Stimulated activated CD8-positive, alpha-beta memory T cell treated with anti-CD3 and anti-CD28 coated beads, Interleukin-2, amount 100 ng/mL, for 48 hours (primary cell): ENCODE measurements at places on chromosomes 12 and 14.
A peak's percentile ranks its signal among the peaks of the same experiment; 100 is the strongest.

DNA sequence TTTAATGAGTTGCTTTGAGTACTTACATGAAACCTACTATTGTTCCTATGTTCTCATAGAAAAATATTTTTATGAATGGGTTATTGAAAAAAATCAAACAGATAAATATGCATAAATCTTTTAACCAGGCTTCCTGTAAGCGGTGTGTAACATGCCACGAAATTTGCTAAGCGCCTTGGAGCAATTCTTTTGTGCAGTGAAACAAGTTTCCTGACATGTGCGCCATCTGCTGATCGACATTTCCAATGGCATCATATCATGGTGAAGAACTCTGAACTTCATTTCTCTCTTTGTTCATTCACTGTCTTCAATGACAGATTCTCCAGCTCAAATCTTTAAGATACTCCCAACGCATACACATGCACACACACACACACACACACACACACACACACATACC, 145.6 kb upstream of the NAV3 start:
- DNase-seq, result no peak

GRCh38 chr12:117331691-117332090, 29.7 kb downstream of the NOS1 start:
- no peak for DNase-seq

- peak; percentile 53 for DNase-seq
These were observed 2.4 kb upstream of the NAB2 start for GRCh38 chr12:57086493-57087009.

- peak; percentile 45 for DNase-seq
These were observed at the start of gene ITGB7 for GRCh38 chr12:53207042-53207441. TSS of gene ITGB7 (minus strand) at chr12:53207251. CDS start at chr12:53200443, 6,808 bp downstream.

GRCh38 chr12:102172436-102172835, 25.2 kb downstream of the PMCH start:
- no peak for DNase-seq

GRCh38 chr12:100359822-100360221, 2.9 kb downstream of the SLC17A8 start:
- no peak for DNase-seq

GRCh38 chr12:75816897-75817296, 214.7 kb downstream of the PHLDA1 start:
- no peak for DNase-seq

DNA sequence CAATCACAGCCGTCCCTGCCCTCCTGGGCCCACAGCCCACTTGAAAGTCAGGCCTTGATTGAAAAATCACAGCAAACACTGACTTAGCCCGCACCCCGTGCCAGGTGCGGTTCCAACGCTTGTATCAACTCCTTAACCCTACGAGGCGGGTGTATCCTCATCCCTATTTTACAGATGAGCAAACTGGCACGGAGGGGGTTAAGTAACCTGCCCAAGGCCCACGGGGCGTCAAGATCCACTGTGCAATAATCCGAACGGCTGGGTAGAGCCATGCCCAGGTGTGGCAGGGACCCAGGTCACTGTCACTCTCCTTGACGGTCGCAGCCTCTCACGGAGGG, 583 bp downstream of the DNAH10 start:
- no peak for DNase-seq

DNA sequence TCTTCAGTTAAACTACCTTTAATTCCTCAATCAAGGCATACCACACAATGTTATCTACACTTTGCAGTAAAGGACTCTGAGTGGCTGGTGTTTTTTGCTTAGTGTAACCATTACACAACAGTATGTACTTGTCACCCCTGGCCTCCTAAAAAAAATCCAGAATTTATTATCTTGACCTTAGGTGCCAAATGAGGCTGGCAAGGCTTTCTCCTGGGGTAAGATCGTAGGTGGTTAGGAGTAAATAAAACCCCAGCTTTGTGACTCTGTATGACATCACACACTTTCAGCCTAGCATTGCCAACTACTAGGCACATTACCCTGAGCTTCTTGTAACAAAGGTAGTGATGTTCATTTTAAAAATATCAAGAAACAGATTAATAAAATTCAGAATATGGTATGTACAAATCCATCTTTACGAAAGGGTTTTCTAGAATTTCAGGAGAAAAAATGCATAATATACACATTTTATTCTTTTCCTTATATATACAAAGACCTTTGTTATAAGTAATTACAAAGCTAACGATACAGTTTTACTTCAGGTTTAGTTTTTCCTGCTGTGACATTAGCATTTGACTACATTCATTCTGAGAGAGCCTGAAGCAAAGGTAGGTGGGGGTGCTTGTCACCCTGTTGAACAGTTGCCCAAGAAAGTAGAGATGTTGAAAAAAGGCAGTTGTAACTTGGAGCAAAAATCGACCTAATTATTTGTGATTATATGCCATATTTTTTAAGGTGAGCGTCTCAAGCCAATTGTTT, 13.5 kb downstream of the TCL1A start:
- no peak for DNase-seq

GRCh38 chr14:29823816-29824215, 103.8 kb downstream of the PRKD1 start:
- no peak for DNase-seq
